Renal pelvis (tissue), 12 donors: ENCODE measurements at places on chromosomes 12 and 14. TPM values are rescaled to one million over a fixed set of nuclear protein-coding genes. Genes with fewer than 3 reads are reported as not detected.

GRCh38 chr12:122203301-122204166 is at the start of gene B3GNT4:
B3GNT4 (plus strand) TSS chr12:122203709; CDS start chr12:122204619, 910 bp downstream.
- peak; percentile 43 for DNase-seq

DNA sequence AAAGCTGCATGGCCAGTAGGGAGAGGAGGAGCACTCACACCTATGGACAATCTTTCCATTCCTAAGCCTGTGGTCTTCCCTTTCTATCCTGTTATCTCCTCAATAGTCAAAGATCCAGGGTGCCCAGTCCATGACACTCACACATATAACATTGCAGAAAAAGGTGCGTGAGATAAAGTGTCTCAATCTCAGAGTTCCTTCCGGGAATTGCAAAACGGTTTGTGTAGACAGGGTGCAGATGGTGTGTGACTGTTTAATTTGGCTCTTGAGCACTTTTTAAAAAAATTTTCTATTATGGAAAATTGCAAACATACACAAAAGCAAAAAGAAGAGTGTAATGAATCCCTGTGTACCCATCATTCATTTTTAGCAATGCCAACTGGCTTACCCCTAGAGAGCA is 1493.6 kb downstream of the AACS start:
- no peak for DNase-seq

- no peak for DNase-seq
Observed at GRCh38 chr12:114131824-114132223, 165.7 kb upstream of the RBM19 start.

- no peak for DNase-seq
Observed at GRCh38 chr14:66378712-66379505, 107.3 kb upstream of the CCDC196 start.

- DNase-seq = no peak
Observed at GRCh38 chr12:13181375-13182070, 15.0 kb upstream of the EMP1 start.

DNA sequence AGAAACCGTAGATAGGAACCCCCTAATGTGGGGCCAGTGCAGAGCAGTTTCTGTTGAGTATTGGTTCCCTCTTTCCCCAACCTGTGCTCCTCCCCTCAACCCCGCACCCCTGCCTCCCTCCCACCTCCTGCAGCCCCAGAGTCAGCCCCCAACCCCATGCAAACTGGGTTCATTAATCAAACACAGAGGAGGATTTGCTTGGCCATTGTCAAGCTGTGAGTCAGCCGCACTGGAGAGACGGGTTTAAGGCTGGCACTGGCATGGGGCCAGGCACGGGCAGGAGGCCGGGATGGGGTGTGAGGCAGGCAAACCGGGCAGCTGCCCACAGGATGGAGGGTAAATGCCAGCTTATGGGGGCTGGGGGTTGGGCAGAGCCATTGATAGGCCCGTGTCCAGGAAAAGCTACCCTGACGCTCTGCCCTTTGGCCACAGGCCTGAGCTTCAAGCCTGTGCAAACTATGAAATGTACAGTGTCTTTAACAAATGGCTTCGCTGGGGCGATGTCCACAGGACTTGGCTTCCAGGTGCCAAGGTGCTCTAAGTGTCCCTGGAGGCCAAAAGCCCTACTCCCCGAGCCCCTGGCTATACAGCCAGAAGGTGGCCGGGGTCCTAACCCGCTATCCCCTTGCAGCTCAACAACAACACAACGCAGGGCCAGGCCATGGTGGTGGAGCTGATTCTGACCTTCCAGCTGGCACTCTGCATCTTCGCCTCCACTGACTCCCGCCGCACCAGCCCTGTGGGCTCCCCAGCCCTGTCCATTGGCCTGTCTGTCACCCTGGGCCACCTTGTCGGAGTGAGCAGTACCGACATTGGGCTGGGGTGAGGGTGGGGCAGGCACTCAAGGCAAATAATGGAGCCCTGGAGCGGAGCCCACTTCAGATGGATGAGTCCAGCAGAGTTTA is 1.4 kb downstream of the AQP5 start:
- DNase-seq = no peak

DNA sequence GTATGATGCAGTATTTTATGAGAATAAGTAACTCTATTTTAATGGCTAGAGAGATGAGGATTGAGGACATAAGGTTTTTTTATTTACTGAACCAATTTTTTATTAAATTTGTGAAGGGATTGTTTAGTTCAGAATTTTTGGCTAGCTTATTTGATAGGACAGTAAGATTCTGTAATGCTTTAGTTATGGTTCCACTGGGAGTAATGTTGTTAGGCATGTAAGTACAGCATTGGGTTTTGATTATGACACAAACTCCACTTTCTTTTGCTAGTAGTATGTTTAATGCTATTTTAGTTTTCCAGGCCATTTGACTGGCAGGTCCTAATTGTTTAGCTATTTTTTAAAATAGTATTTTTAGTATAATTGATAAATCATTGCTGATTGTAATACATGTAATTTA is 33.8 kb upstream of the LRRC10 start:
- DNase-seq = no peak

- no peak for DNase-seq
Observed at GRCh38 chr14:62768753-62769152, 276.5 kb downstream of the KCNH5 start.

- DNase-seq = no peak
Observed at GRCh38 chr12:56983386-56983785, 23.0 kb downstream of the ZBTB39 start.

- DNase-seq = no peak
Observed at GRCh38 chr12:7150841-7151240, 20.7 kb downstream of the CLSTN3 start.

DNA sequence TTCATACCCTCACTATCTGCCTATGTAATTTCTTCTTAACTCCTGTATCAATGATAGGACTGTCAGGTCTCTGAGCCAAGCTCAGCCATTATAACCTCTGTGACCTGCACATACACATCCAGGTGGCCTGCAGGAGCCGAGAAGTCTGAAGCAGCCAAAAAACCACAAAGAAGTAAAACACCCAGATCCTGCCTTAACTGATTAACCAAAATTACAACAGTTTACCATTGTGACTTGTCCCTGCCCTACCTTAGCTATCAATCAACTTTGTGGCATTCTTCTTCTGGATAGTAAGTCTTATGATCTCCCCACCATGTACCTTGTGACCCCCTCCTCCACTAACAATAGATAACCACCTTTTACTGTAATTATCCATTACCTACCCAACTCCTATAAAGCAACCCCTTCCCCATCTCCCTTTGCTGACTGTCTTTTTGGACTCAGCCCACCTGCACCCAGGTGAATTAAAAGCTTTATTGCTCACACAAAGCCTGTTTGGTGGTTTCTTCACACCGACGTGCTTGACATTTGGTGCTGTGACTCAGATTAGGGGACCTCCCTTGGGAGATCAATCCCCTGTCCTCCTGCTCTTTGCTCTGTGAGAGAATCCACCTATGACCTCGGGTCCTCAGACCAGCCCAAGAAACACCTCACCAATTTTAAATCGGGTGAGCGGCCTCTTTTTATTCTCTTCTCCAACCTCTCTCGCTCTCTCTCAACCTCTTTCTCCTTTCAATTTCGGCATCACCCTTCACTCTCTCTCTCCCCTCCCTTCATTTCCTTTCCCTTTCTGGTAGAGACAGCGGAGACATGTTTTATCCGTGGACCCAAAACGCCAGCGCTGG is 11.5 kb upstream of the LGMN start:
- DNase-seq = no peak

- DNase-seq = no peak
Observed at GRCh38 chr12:51181558-51181957, 8.6 kb upstream of the TFCP2 start.

GRCh38 chr12:104423809-104424208 is 32.9 kb upstream of the CHST11 start:
- no peak for DNase-seq

DNA sequence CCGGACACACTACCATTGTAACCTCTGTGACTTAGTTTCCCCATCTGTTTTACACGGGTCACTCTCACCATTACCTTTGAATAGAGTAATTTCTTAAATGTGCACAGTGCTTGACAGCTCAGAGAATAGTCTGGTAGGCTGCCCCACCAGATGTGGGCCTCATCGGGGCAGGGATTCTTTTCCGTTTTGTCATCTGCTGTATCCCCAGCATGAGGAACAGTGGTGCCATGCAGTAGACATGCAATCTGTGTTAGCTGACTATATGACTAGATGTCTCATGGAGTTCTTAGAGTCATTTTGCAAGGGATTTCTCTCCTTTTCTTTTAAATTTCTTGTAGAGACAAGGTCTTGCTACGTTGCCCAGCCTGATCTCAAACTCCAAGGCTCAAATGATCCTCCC is 44.9 kb upstream of the PLEKHG3 start:
- no peak for DNase-seq

DNA sequence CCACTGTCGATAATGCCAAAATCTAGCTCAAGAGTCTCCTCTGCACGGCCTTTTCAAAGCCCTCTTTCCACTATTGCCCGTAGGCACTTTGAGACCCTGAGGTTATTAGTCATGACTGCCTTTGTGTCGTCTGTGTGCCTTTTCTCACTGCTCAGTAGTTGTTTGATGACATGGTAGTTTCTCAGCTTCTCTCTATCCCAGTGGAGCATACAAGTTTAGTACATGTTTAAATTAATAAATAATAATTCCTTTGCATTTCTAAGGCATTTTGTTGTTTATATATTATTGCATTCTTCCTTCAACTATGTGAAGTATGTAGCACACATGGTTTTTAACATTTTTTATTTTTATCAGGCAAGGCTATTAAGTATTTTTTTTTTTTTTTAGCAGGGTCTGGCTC is 458.1 kb downstream of the PCNX1 start:
- no peak for DNase-seq

- DNase-seq = no peak
Observed at GRCh38 chr12:25558586-25558985, 5.5 kb upstream of the LMNTD1 start.

DNA sequence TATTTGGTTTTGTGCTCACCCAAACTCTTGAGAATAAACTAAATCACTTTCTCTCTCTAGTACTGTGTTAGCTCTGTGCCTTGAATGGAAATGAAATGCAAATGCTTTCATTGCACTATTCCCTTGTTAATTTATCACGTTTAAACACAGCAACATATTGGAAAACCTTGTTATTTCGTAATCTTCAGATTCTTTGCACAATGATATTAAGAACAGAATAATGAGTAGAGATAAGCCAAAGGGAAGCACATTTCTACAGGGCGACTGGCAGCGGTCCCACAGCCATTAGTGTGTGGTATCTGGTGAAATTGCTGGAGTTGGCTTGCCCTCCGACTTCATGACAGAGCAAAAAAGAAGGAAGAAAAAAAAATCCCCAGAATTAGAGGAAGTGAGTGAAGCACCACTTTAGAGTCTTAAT is 166.1 kb upstream of the E2F7 start:
- no peak for DNase-seq

GRCh38 chr12:12734054-12734453 is 16.9 kb downstream of the CDKN1B start:
- no peak for DNase-seq

DNA sequence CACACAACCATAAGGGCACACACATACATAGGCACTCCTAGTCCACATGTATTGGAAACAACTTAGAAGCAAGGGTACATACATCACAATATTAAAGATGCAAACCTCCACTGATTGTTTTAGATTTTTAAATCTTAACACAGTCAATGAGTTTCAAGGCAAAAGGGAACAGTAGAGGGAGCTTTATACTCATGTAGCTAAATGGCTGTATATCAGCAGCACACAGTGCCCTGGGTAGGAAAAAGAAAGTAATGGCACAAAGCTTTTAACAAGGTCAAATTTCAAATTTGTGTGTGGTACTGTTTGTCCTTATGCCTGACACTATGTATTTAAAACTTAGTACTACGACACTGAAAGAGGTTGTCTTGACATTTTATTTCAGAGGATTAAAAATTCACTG is 262.0 kb downstream of the MED13L start:
- DNase-seq = no peak

GRCh38 chr12:121205491-121205890 is 4.4 kb upstream of the P2RX4 start:
- DNase-seq = no peak

DNA sequence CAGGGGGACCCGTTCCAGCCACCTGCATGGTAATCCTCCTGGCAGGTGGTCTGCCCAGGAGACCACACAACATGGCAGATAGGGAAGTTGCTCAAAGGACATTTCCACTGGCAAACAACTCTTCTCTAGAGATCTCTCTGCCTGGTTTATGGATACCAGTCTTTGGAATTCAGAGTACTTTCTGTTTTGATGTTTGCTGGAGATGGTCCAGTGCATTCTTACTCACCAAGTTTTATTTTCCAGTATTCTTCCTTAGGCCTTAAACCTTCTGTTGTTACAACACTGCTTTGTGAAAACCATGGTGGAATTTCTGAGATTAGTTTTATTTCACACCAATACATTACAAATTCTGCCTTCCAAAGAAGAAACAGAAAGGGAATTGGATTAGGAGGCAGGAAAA is 428.3 kb downstream of the FUT8 start:
- no peak for DNase-seq

- no peak for DNase-seq
Observed at GRCh38 chr12:12405882-12406281, 49.0 kb downstream of the BORCS5 start.

GRCh38 chr14:32311294-32312009 is 17.6 kb upstream of the AKAP6 start:
- DNase-seq = no peak

DNA sequence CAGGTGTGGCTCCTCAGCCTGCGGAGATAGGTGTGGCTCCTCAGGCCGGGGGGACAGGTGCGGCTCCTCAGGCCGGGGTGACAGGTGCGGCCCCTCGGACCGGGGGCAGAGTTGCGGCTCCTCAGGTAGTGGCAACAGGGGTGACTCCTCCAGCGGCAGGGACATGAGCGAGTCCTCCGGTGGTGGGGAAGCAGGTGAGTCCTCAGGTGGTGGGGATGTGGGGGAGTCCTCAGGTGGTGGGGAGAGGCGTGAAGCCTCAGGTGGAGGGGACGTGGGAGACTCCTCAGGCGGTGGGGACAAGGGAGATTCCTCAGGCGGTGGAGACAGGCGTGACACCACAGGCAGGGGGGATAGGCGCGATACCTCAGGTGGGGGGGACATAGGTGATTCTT is 9.2 kb downstream of the KMT2D start:
- no peak for DNase-seq

GRCh38 chr14:88424573-88424972 is 39.1 kb downstream of the SPATA7 start:
- DNase-seq = no peak

PRICKLE1 gene
- 45.8 TPM for polyA plus RNA-seq

FGF23 gene
- not detected for polyA plus RNA-seq

SMOC1 gene
- polyA plus RNA-seq = 1.2 TPM

STAB2 gene
- polyA plus RNA-seq = 1.9 TPM

C12orf50 gene
- polyA plus RNA-seq = 0.16 TPM

PRH2 gene
- polyA plus RNA-seq = 0.40 TPM

CCDC198 gene
- polyA plus RNA-seq = 595 TPM

CCDC63 gene
- polyA plus RNA-seq = not detected
